ENCODE measurements at places on chromosomes 12 and 14.

GRCh38 chr12:13724136-13724535, 257.3 kb downstream of the GRIN2B start:
- no peaks in the 10 kb centered on the region for H3K36me3 ChIP-seq
- H3K4me1 ChIP-seq, result no peaks in the 10 kb centered on the region
- H3K27me3 ChIP-seq, result no peaks in the 10 kb centered on the region
- DNase-seq, result no peak
- H3K4me3 ChIP-seq, result no peak overlapping the region

GRCh38 chr12:106582641-106583230, at the start of gene RFX4:
Gene RFX4, plus strand, starts transcription at chr12:106583004. Its CDS starts 317 bp downstream, at chr12:106583321.
- H3K4me3 ChIP-seq, result no peak within 1 kb of the TSS
- no peaks in the 10 kb centered on the region for H3K36me3 ChIP-seq
- H3K4me1 ChIP-seq, result no peaks in the 10 kb centered on the region
- no peak for DNase-seq
- no peaks in the 10 kb centered on the region for H3K27me3 ChIP-seq
- no peak within 1 kb of the TSS for H3K27ac ChIP-seq

GRCh38 chr12:124776125-124776513, 87.5 kb downstream of the SCARB1 start:
- H3K4me1 ChIP-seq, result no peaks in the 10 kb centered on the region
- no peak overlapping the region for H3K27ac ChIP-seq
- no peaks in the 10 kb centered on the region for H3K27me3 ChIP-seq
- H3K36me3 ChIP-seq, result no peaks in the 10 kb centered on the region

DNA sequence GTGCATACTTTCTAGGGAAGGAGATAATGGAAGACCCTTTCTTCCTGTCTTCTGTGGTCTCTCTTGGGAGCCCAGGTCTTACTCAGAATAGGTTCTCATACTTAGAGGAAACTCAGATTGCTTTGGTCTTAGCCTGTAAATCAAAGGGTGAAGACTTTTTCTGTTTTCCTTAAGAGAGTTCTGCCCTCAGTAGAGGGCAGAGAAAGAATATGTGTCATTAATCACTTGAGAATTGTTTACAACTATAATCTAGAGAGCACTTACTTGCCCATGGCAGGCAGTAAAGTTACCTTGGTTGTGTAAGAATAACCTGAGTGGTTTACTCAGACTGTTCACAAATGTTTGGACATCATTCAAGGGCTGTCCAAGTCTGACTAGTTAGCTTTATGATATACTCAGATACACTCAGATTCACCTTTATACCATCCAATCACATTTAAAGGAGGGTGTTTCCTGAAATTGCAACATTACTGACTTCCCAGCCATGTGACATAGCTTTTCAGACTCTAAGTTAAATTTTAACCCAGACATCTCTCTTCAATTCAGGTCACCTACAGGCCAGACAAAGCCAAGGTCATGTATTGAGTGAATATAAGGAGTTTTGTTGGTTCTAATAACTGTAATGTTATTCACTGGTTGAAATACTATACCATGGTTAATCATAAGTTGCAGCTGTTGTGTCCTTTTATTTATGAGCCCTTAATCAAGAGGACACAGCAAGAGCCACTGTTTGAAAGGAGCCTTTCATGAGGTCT, 372.2 kb downstream of the RAD51B start:
- no peaks in the 10 kb centered on the region for H3K27me3 ChIP-seq
- peak overlapping the region; percentile 90 for H3K27ac ChIP-seq
- peak; percentile 92 for DNase-seq
- no peaks in the 10 kb centered on the region for H3K36me3 ChIP-seq
- no peak overlapping the region for H3K4me3 ChIP-seq

- DNase-seq, result no peak
- H3K36me3 ChIP-seq, result no peaks in the 10 kb centered on the region
- no peaks in the 10 kb centered on the region for H3K4me1 ChIP-seq
- no peaks in the 10 kb centered on the region for H3K27me3 ChIP-seq
- H3K4me3 ChIP-seq, result no peak overlapping the region
These were observed 1220.5 kb upstream of the TMEM132C start for GRCh38 chr12:127046467-127046866.

GRCh38 chr14:78530078-78530477, 359.9 kb downstream of the NRXN3 start:
- peak; percentile 68 for DNase-seq
- no peak overlapping the region for H3K27ac ChIP-seq
- no peaks in the 10 kb centered on the region for H3K27me3 ChIP-seq
- no peaks in the 10 kb centered on the region for H3K4me1 ChIP-seq

DNA sequence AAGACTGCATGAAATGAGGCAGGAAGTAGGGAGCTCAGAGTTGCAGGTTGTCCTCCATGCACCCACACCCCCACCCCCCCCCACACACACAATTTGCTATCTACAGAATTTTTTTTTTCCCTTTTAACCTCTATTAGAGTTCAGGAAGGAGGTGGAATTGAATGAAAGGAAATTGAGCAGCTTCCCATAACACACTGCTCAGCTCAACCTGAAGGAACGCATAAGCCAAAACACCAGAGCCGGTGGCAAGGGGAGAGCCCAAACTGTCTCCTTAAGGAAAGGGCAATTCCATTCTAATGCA, 74.1 kb downstream of the NUAK1 start:
- H3K27ac ChIP-seq, result no peak overlapping the region
- H3K4me1 ChIP-seq, result peaks cover 3% of the 10 kb centered on the region
- H3K27me3 ChIP-seq, result no peaks in the 10 kb centered on the region
- no peak overlapping the region for H3K4me3 ChIP-seq
- peaks cover 27% of the 10 kb centered on the region for H3K36me3 ChIP-seq

DNA sequence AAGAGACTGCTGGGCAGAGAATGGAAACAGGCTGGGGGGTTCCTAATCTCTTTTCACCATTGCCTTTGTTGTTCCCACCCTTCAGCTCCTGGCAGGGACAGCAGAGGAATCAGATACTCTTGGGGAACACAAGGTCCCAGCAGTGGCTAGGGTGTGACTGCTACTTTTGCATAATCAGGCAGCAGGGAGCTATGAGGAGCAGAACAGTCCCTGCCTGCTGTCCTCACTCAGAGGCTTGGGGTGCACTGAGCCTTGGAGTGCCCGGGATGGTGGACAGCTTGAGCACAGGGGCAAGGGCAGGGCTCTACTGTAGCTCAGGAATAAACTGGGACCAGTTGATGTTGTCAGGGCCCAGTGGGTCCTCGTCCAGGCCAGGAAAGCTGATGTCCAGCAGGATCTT, 1.5 kb upstream of the TEX52 start:
- H3K27me3 ChIP-seq, result no peaks in the 10 kb centered on the region
- H3K4me3 ChIP-seq, result no peak overlapping the region
- H3K36me3 ChIP-seq, result peaks cover 55% of the 10 kb centered on the region
- DNase-seq, result no peak
- H3K27ac ChIP-seq, result no peak overlapping the region
- no peaks in the 10 kb centered on the region for H3K4me1 ChIP-seq

DNA sequence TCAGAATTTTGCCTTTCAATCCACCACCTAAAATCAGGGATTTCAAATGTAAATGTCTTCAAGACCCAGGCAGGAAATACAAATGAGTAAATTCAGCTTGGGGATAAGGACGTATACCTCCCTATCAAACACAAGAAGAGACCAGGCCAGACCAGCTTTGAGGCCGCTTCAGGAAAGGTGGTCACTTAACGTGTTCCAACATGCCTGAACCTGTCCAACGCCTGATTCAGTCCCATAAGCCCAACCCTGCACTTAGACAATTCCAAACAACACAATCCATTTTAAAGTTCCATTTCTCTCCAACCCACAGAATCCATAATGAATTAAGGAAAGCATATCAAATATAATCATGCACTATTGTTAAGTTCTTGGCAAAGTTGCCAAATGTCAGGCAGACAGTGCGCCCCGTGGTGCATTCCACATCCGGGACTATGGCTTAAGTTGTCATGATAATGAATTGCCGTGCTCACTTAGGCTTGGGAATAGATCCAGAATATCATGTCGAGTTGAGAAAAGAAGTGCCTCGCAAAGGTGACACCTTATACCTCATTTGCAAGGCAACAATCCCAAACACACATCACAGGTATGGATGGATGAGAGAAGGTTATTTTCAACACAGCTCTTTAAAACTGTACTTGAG, 35.5 kb downstream of the CCDC60 start:
- no peaks in the 10 kb centered on the region for H3K27me3 ChIP-seq
- no peak for DNase-seq
- H3K4me1 ChIP-seq, result no peaks in the 10 kb centered on the region
- no peak overlapping the region for H3K27ac ChIP-seq
- no peak overlapping the region for H3K4me3 ChIP-seq

GRCh38 chr14:25400607-25401206, 350.8 kb upstream of the STXBP6 start:
- no peaks in the 10 kb centered on the region for H3K36me3 ChIP-seq
- H3K4me3 ChIP-seq, result no peak overlapping the region
- 0 out of 2 replicates have a peak, but pooled peaks cover 2% of the 10 kb centered on the region for H3K27me3 ChIP-seq
- no peak overlapping the region for H3K27ac ChIP-seq
- DNase-seq, result peak; percentile 19

DNA sequence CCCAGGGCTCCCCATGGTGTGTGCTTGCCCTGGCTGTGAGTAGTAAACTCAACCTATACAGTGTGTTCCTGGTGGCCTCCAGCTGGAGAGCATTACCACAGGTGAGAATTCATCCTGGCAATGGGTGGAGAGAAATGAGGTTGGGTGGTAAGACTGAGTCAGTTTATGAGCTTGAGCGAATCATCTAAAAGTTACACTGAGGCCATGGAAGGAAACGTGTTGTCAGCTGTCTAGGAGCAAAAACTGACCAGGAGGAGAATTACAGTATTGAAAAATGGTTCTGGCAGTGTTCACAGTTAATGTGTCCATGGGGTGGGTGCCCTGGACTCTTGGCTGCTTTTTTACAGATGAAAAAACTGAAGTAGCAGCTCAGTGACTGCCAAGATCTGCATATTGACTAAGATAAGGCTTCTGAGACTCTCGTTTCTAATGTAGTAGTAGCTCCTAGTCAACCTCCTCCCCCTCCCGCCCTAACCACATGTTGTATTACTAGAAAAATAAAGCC, 202.0 kb upstream of the AMIGO2 start:
- H3K36me3 ChIP-seq, result no peaks in the 10 kb centered on the region
- H3K4me3 ChIP-seq, result no peak overlapping the region
- no peaks in the 10 kb centered on the region for H3K27me3 ChIP-seq

DNA sequence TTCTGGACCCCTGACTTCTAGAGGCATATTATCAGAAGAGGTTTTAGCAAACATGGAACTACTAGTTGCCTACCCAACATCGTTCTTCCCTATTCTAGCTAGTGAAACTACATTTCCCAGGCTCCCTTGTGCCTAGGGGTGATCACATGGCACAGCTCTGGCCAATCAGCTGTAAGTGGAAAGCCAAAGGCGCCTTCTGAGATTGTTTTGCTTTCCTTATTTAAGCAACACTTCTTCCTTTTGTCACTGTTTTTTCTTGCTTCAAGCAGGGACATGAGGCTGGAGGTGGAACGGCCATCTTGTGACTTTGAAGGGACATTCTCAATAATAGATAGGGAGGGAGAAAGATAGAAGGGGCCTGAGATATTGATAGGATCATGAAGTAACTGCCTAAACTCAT, 136.7 kb downstream of the ZNF664 start:
- H3K36me3 ChIP-seq, result no peaks in the 10 kb centered on the region
- no peak overlapping the region for H3K4me3 ChIP-seq
- H3K27ac ChIP-seq, result peak overlapping the region; percentile 82

DNA sequence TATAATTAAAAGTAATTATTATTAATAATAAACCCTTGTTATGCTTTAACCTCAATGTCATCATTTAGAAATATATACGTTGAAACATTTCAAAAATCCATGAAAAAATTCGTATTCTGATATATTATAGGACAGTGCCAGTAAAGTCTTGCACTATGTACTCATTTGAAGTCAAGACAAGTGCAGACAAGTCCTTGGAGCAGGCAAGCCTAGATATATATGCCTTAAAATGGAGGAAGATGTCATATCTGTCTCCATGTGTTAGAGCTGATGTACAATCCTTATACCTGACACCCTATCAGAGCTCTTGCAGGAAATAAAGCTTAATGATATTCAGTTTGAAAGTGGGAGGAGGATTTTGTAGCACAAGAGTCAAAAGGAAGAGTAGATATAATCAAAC, 310.4 kb downstream of the KCNH5 start:
- H3K27me3 ChIP-seq, result no peaks in the 10 kb centered on the region
- H3K27ac ChIP-seq, result no peak overlapping the region
- H3K4me1 ChIP-seq, result no peaks in the 10 kb centered on the region
- H3K36me3 ChIP-seq, result no peaks in the 10 kb centered on the region
- no peak for DNase-seq

Data from SJCRH30 (cell line).